Left kidney (tissue), 8 donors: ENCODE measurements at places on chromosomes 12 and 14.

DNA sequence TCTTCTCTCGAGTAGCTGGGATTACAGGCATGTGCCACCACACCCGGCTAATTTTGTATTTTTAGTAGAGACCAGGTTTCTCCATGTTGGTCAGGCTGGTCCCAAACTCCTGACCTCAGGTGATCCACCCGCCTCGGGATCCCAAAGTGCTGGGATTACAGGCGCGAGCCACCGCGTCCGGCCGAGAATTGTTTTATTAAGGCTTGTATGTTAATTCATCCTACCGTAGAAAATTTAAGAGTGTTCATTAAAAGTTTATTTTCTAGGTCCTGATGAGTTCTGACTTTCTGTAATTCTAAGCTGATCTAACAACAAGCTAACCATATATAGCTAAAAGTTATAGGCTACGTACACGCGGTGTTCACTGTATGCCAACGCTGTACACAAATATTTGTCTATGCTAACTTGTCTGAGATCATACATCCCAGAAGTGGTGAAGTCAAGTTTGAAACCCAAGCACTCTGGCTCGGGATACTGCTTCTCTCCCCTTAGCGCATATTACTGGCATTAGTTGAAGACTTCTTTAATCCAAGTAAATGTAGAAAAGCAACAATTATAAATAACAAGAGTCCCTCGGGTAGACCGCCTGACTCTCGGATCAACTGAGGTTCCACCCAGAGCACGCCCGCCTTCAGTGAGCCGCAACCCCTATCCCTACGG lies 570 bp upstream of the MRPS35 start:
- DNase-seq: no peak

DNA sequence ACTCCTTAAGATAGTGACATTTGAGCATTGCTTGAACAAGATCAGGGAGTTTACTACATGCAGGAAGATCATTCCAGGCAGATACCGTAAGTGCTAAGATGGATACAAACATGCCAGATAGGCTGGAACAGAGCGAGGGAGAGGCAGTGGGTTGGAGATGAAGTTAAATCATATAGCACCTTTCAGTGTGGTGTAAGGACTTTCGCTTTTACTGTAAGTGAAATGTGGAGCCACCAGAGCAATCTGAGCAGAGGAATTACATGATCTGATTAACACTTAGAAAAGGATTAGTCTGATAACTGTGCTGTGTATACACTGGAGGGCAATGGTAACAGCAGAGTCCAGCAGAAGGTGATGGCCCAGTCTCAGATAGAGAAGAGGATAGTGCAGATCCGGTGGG lies 163.0 kb upstream of the SSTR1 start:
- no peak for DNase-seq

GRCh38 chr12:101027816-101028215 lies 182.2 kb downstream of the SLC5A8 start:
- DNase-seq: no peak

- no peak for DNase-seq
Measured at GRCh38 chr12:13116259-13116658, 12.8 kb upstream of the GSG1 start.

DNA sequence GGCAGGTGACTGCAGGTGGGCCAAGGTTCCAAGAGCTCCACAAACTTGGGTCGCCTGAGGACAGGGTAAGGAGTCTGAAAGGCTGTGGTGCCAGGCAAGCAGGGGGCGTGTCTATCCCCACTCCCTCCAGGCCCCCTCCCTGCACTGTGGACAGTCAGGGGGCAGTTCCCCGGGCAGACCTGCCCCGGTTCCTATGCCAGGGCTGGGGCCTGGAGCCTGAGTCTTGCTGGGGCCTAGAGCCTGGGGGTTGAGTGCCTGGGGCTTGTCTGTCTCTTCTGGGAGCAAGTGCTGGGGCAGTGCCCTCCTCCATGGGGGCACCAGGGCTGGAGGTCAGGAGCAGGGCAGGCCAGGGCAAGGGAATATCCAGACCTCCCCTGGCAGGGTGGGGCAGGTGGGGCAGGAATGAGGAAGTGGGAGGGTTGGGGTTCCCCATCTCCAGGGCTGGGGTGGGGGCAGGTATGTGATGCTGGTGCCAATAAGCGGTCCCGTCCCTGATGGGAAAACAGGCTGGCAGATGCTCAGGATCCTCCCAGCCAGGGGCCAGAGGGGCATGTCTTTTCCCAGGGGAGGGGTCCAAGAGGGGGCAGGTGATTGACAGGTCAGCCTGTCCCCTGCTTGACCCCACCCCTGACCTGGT lies 11.9 kb upstream of the TNFAIP2 start:
- DNase-seq: no peak

DNA sequence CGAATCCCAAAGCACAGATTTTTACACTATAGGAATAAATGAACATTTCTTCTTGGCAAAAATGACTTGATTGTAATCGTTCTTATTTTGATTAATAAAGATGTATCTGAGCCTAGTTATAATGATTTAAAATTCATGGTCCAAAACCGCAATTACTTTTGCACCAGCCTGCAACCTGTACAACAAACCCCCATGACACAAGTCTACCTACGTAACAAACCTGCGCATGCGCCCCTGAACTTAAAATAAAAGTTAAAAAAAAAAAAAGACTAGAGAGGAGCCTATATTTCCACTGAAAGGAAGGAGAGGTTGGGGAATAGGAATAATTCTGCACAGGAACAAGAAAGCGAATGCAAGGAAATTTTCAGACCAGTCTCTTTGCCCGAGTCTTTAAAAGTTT lies 145.2 kb downstream of the SCARB1 start:
- no peak for DNase-seq

- DNase-seq: no peak
Measured at GRCh38 chr12:13091832-13092231, 11.6 kb downstream of the GSG1 start.

DNA sequence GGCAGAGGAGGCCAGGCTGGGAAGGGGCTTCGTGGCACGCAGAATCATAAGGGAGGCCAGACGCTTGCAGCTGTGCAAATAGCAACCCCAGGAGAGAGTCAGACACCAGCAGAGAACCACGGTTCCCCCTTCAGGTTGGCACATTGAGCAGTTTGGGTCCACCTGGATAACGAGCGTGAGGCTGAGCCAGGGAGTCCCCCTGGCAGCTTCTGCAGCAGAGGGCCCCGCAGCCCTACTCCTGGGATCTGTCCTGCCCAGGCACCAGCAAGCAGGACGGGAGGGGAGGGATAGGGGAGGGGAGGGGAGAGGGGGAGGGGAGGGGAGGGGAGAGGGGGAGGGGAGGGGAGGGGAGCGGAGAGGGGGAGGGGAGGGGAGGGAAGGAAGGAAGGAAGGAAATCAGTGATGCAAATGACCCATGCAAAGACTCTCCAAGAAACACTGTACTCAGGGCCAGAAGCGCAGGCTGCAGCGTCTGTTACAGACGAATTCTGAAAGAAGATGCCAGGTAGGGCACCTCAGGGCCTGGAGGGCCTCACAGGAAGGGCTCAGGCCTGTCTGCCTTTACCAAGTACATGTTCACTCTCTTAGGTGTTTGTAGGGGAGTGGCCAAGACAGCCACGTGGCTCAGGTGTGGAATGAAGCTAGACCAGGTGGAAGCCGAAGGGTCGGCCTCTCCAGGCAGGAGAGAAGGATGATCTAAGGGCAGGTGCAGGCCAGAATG lies 32.3 kb upstream of the MMP17 start:
- DNase-seq: no peak

GRCh38 chr14:69097974-69098373 lies 54.9 kb downstream of the DCAF5 start:
- DNase-seq: no peak

GRCh38 chr12:109968032-109968420 lies 28.1 kb downstream of the GIT2 start:
- DNase-seq: no peak

DNA sequence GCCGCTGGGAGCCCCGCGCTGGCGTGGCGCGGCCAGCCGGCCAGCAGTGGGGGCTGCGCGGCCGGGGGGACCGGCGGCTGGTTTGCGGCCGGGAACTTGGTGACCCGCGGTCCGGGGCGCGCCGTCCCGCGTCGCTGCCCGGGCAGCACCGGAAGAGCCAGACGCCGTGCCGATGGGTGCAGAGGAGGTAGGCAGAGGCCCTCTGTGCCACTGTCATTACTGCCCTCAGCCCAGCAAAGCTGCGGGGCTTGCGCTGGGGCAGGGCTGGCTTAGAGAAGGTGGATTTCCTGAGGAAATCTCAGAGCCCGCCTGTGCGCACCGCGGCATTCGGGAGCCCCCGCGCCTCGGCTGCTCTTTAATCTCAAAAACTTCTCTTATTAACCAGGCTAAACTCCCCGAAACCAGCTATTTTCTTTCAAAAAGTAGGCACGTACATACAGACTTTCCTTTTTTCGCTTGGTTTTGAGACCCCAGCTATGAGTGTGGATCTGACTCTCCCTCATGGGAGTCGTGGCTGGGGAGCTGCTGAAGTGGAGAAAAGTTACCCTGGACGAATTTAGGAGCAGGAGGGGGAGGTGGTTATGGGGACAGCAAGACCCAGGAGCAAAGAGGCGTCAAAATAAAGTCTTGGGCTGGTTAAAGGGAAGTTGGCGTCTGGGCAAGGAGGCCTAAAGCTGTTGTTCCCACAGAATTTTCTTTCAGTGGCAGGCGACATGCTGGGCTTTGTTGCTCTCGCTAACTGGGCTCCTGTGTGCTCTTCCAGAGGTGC lies 802 bp downstream of the SUSD6 start:
- no peak for DNase-seq

GRCh38 chr12:13534645-13535398 lies 338.3 kb downstream of the EMP1 start:
- DNase-seq: peak; percentile 88

GRCh38 chr14:100885196-100885595 lies 18.3 kb downstream of the RTL1 start:
- no peak for DNase-seq

DNA sequence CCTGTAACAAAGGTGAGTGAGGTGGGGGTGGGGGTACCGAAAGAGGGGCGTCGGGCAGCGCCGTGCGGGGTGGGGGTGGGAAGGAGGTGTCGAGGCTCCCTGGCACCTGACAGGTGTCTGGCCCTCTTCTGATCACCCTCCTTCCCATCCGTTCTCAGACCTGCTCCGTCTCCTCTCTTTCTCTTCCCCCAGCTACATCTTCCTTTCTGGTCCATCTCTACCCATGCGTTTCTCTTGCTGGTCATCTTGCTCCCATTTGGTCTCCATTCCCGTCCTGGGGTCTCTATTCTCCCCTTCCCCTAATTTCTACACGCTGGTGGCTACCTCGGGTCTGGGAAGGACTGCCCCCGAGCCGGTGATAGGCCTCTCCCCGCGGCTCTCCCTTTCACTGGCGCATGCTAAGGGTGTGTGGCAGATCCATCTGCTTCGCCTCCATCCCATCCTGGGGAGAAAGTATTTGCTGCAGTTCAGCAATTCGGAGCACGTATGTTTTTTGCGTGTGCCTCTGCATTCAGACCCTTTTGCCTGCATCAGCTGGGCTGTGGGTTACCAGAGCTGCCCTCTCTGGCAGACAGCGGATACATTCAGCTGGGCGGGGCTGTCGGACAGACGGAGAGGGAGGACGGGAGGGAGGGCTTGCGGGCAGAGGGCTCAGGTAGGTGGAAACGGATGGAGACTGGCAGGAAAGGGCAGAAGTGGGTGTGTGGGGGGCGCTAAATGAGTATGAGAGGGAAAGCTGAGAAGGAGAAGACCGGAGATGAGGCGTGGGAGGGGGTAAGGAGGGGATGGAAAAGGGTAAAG lies 730 bp downstream of the CLSTN3 start:
- no peak for DNase-seq

- no peak for DNase-seq
Measured at GRCh38 chr14:99513946-99514551, 32.8 kb downstream of the CCNK start.

- no peak for DNase-seq
Measured at GRCh38 chr14:103453791-103454190, 68.6 kb downstream of the MARK3 start.

DNA sequence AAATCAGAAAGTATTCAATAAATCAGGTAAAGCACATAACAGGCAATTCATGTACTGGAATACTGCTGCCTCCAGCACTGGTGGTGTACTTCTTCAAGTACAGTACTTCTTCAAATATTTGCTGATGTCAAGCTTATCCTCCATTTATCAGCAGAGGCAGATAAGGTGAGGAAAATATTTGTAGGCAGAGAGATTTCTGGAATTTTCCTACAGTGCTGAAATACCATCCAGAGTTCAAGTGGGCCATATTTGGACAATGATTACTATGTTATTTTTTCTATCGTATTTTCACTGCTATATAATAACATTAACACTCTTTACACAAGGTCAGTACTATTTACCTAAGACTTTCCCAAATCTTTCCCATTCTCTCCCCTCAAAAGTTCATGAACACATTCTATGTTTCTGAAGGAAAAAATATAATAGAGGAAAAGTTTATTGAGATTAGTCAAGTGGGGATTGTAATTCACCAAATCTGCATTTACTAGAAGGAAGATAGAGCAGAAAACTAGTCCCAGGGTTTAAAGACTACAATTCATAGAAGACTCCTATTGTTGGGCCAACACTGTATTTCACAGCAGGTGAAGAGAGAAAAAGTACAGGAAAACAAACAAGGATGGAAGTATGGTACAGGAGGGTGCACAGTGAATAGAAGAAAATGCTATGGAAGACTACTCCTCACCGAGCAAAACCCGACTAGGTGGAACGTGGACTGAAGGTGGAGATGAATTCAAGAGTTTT lies 141.1 kb downstream of the PAWR start:
- no peak for DNase-seq

DNA sequence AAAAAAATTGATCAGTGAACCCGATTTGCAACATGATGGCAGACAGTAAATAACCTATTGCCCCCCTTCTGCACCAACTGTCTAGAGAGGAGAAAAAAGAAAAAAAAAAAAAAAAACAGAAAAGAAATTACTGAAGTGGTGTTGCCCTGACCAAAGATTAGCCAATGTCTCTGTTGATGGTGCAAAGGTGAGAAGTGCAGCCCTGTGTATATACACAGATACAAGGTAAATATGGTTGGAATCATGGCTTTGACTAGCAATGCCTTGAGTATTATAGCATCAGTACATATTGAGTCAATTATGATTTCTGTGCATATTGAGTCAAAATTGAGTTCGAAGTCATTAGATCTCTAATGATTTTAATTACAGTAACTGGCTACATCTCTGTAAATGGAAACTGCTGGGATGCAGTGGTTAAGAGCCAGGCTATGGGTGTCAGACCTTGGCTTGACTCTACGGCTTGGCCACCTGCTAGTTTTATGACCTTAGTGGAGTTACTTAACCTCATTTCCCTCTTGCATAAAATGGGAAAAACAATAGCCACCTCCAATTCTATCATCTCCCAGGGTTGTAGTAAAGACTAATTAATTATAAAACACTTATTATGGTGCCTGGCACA lies 51.0 kb downstream of the EGLN3 start:
- DNase-seq: no peak
